ENCODE measurements at places on chromosomes 1 and 21. TPM values are rescaled to one million over a fixed set of nuclear protein-coding genes. Genes with fewer than 3 reads are reported as not detected.

SMPDL3B gene
- total RNA-seq: 1.5 TPM

ANKRD35 gene
- total RNA-seq: not detected

LRRC52 gene
- total RNA-seq: not detected

COL8A2 gene
- 0.15 TPM for total RNA-seq

AMY2A gene
- total RNA-seq: not detected

HCN3 gene
- total RNA-seq: 6.4 TPM

CDC20 gene
- 206 TPM for total RNA-seq
